ENCODE measurements at places on chromosomes 7 and 10.

DNA sequence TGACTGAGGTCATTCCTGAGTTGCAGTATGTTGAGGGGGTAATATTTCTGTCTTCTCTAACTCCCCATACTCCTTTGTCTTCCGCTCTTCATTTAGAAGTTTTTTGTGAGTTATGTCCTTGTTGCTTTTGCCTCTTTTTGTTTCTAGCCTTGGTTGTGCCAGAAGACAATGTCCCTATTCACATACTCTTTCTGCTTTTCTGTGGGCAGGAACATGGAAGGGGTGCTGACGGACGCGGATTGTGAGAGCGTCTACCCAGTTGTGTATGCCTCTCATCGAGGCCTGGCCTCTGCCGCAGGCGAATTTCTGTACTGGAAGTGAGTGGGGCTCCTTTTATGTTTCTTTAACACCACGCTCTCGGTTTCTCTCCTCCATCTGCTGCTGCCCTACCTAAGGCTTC is 20.5 kb downstream of the STAG3 start:
- DNase-seq, result no peak

DNA sequence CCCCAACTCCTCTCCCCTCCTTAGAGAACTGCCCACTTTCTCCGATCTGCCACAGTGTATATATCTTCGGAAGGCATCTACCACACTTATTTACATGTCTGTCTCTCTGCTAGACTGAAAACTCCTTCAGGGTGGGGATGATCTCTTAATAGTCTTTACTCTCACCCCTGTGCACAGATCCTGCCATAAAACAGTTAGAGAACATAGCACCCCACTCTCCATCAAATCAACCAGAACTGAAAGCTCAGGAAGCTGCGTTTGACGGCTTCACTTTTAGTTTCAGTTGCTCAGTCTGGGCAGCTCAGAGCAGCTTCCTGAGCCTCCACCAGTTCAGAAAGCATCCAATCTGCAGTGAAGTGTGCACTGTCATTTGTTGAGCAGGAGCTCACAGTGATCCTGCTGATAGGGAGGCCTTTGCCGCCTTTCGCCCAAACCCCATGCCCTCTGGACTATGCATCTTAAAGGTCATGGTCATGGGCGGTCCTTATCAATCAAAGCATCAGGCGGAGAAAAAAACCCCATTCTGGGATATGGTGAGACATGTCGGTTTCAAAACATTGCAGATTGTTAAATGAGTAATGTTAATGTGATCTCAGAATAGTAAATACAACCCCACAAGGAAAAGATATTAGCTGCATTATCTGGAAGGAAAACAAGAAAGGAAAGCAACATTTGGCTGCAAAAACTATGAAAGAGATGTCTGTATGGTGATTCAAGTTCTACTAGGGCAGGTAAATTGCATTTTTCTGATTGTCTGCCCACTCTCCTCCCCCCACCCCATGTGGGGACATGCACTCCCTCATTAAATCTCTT is 167.1 kb upstream of the ADO start:
- no peak for DNase-seq

DNA sequence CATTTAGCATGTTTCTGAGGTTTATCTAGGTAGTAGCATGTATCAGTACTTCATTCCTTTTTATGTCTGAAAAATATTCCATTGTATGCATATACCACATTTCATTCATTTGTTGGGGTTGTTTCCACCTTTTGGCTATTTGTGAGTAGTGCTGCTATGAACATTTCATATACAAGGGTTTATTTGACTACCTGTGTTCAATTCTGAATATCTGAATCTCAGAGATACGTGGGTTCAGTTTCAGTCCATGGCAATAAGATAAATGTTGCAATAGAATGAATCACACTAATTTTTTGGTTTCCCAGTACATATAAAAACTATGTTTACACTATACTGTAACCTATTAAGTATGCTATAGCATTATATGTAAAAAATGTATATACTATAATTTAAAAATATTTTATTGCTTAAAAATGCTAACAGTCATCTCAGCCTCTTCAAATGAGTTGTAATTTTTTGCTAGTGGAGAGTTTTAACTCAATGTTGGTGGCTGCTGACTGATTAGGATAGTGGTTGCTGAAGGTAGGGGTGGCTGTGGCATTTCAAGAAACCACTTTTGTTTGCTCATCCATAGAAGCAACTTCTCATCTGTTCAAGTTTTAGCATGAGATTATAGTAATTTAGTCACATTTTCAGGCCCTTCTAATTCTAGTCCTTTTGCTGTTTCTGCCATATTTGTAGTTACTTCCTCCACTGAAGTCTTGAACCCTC is 13.9 kb downstream of the PLEKHA1 start:
- no peak for DNase-seq

DNA sequence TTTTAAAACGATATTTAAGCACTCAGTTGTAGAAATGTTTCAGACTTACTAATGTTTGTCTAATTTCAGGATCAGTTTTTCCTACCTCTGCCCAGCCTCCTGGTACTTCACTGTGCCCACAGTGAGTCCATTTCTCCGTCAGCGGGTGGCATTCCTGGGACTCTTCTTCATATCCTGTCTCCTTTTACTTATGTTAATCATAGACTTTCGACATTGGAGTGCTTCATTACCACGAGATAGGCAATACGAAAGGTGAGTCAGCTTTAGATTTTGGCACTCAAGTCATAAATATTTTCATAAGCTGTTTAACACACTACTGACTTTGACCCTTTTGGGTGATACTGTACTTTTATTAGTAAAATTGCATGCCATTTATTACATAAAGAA is 2.1 kb downstream of the ENTPD7 start:
- DNase-seq, result no peak

DNA sequence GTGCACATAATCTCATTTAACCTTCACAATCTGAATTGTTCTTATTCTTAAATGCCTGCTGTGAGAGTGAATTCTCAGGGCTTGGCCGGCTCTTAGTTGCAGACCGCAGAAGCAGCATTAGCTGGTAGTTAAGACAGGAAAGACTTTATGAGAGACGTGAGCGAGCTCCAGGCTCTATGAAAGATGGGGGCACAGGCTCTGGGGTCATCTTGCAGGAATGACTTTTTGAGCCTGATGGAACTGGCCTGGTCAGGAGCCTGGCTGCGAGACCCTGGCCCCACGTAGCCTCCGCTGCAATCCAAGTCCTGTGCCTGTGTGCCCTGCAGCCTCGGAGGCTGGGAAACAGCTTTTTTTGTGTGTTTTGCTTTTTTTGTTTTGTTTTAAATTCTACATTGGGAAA is 958.8 kb upstream of the ZNF722 start:
- no peak for DNase-seq

DNA sequence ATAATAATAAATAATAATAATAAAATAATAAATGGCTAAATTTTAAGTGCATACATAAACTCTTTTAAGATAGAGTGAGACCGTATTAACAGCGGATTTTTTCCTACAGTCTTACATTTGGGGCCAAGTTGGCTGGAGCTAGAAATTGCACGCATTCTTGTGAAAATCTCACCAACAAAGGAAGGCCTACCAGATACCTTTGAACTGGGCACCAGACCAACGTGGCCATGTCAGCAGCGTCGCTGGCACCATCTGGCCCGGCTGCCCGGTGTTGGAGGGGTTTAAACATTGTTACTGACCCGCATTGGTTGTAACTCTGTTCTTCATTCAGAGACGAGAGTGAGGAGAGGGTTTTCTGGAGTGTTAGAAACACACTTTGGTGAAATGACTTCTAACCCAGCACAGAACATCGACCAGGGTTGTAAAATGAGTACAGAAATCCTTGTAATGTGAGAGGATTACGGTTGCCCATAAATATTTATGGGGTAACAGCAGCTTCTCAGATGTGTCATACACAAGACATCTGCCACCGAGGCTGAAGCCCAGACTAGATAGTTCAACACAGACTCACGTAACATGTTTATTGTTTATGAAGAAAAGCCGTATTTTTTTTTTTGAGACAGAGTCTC is 34.6 kb upstream of the UNCX start:
- DNase-seq, result peak; percentile 52

- no peak for DNase-seq
Observed at GRCh38 chr10:125961743-125962142, 65.4 kb downstream of the FANK1 start.

All from kidney (tissue), 22 donors.